A549 treated with dexamethasone at 1 μM for 4 hours (cell line): ENCODE measurements at places on chromosomes 3 and 15. TPM values are rescaled to one million over a fixed set of nuclear protein-coding genes. Genes with fewer than 3 reads are reported as not detected.

The CORO2B gene
- total RNA-seq = 2.9 to 4.0 TPM (median 3.3 TPM) in 5 replicates

The SLC28A1 gene
- total RNA-seq = 0.04 TPM in 1 of 5 replicates, not detected in the others

The CAMK1 gene
- 14.0 to 17.7 TPM (median 16.9 TPM) in 5 replicates for total RNA-seq

The SPRED1 gene
- total RNA-seq = 6.5 to 9.3 TPM (median 8.6 TPM) in 5 replicates

The USP19 gene
- total RNA-seq = 14.9 to 22.9 TPM (median 22.0 TPM) in 5 replicates

The FAM174B gene
- total RNA-seq = 6.5 to 9.1 TPM (median 8.5 TPM) in 5 replicates

The WDR49 gene
- not detected in 5 replicates for total RNA-seq

The ROPN1 gene
- not detected in 5 replicates for total RNA-seq

The GNAI2 gene
- total RNA-seq = 34.0 to 49.8 TPM (median 46.8 TPM) in 5 replicates

The ROBO2 gene
- not detected in 5 replicates for total RNA-seq

The CP gene
- total RNA-seq = 4.7 to 8.1 TPM (median 5.9 TPM) in 5 replicates

The SPTSSB gene
- 0.04 to 0.06 TPM in 2 of 5 replicates, not detected in the others for total RNA-seq

The PCBP4 gene
- total RNA-seq = 9.7 to 15.1 TPM (median 13.9 TPM) in 5 replicates

The SLC7A14 gene
- not detected in 5 replicates for total RNA-seq

The LINGO1 gene
- total RNA-seq = 6.1 to 13.3 TPM (median 10.2 TPM) in 5 replicates

The AGTR1 gene
- 0.56 to 0.79 TPM (median 0.72 TPM) in 5 replicates for total RNA-seq

The CCR9 gene
- 0.08 TPM in 1 of 5 replicates, not detected in the others for total RNA-seq

The CFAP100 gene
- total RNA-seq = 0.12 TPM in 1 of 5 replicates, not detected in the others
